ENCODE measurements at places on chromosomes 5 and 9.
A peak's percentile ranks its signal among the peaks of the same experiment; 100 is the strongest.

DNA sequence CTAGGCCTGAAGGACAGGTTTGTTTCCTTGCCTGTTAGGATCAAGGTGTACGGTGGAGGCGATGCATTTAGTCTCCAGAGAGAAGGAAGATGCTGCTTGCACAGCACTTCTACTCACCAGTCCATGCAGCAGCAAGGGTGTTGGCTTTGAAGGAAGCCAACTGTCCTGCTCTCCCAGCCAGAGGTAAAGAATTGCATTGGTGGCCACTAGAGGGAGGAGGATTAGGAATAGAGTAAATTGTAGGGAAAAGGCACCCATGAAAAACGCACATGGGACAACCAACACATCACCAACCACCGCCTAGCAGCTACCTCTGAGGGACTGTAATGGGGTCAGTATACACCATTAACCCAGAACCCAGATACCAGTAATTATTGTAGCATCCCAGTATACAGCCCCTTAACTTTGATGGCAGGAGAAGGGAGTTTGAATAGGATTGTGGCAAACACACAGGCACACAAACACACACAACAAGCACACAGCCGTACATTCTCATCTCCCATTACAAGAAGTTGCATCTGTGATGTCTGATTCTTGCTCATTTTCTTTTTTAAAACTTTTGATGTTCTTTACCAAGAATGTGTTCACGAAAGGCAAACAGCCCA lies 267.7 kb downstream of the ADAMTS6 start:
- peak; percentile 72 for ATAC-seq

DNA sequence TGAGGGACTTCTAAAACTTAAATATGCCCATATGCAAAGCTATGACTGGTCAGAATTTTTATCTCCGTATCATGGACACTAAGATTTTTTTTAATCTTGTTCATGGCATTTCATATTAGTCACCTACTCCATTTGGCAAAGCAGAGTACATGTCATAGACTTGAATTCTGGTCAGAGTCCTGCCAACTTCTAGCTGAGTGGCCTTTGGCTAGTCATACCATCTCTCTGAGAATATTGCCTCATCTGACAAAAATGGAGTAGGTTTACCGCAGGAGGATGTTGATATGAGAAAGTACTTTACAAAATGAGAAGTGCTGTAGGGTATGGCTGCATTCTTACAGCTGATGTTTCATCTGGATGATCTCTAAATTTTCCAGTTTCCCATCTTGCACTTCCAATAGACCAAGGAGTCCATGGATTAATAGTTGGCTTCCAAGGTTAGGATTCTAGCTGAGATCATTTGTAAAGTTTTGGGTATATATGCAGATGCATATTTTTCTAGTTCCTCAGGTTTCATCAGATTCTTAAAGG lies 150.8 kb upstream of the NR3C1 start:
- ATAC-seq: no peak

- ATAC-seq: peak; percentile 80
Measured at GRCh38 chr5:188488-189481, 2.5 kb upstream of the LRRC14B start.

- ATAC-seq: no peak
Measured at GRCh38 chr5:181186986-181187499, 18.0 kb downstream of the TRIM7 start.

DNA sequence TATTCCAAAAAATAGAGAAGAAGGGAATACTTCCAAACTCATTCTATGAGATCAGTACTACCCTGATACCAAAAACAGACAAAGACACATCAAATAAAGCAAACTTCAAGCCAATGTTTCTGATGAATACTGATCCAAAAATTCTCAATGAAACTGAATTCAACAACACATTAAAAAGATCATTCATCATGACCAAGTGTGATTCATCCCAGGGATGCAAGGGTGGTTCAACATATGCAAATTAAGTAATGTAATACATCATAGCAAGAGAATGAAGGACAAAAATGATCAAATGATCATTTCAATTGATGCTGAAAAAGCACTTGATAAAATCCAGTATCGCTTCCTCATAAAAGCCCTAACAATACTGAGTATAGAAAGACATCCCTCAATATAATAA lies 4.9 kb upstream of the RCL1 start:
- ATAC-seq: no peak

DNA sequence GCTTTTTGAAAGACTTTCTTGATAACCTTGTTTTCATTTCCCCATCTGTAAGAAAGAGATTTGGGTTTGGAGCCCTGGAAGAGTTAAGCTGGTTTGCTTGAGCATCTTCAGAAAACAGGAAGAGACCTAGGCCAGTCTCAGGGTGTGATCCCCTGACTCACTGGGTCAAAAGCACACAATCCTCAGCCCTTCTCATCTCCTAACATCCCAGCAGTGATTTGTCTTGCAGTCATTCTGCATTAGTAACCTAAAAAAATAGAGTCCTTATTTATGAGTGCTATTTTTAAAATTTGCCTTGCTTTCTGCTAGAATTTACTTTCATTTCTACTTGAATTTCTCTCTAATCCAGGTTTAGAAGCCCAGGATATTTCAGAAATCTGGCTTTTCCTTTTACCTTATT lies 16.4 kb upstream of the ARSB start:
- ATAC-seq: no peak

DNA sequence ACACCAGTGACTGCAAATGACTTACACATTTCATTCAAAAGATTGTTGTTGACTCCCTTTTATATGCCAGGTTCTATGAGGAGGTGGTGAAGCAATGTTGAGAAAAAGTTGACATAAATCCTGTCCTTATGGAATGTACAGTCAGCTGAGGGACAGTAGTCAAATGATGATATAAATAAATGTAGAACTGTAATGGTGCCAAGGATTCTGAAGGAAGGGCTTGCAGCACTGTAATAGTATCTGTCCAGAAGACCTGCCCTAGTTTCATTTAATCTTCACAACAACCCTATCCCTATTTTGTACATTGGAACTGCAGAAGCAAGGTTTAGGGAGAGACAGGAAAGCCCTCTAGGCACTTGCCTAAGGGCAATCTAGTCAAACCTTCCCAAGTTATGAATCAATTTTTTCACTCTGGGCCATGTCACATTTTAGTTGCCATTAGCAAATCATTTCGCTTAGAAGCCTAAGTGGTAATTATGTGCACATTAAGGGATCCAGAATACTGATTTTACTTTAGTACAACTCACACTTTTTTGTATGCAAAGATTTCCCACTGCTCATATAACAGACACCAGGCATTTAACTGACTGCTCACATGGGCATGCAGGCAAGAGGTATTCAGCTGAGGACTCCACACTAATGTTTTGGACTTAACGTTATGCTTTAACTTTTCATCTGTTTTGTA lies 34.5 kb upstream of the LIFR start:
- ATAC-seq: no peak

DNA sequence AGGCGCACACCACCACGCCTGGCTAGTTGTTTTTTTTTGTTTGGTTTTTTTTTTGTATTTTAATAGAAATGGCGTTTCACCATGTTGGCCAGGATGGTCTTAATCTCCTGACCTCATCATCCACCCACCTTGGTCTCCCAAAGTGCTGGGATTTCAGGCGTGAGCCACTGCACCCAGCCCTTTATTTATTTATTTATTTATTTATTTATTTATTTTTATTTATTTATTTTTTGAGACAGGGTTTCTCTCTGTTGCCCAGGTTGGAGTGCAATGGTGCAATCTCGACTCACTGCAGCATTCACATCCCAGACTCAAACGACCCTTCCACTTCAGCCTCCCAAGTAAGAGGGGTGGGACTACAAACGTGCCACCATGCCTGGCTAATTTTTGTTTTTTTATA lies 63.0 kb upstream of the ADAMTSL1 start:
- ATAC-seq: no peak

GRCh38 chr5:79875230-79875629 lies 115.8 kb downstream of the MTX3 start:
- ATAC-seq: no peak

- no peak for ATAC-seq
Measured at GRCh38 chr5:127697894-127698600, 5.1 kb upstream of the CCDC192 start.

- ATAC-seq: no peak
Measured at GRCh38 chr5:91030521-91031401, 352.4 kb downstream of the ARRDC3 start.

DNA sequence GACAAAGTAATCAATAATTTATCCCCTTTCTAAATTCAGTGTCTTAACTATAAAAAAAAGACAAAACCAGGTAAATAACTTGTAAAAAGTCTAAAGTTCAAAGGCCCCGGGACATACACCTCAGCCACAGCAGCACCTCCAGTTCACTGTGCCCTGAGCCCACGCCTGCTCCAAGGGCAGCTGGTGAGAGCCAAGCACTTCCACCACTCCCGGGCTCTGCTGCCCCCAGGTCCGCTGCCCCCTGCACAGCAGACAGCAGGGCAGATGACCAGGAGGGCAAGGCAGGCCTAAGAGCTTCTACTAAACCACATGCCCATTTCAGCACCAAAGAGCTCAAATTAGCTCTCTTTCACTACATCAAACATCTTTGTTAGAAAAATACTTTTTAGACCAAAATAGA lies 91.9 kb downstream of the CAMSAP1 start:
- no peak for ATAC-seq

- no peak for ATAC-seq
Measured at GRCh38 chr9:88425538-88425950, 37.3 kb downstream of the SPIN1 start.

- no peak for ATAC-seq
Measured at GRCh38 chr5:171521679-171522078, 102.2 kb downstream of the FGF18 start.

DNA sequence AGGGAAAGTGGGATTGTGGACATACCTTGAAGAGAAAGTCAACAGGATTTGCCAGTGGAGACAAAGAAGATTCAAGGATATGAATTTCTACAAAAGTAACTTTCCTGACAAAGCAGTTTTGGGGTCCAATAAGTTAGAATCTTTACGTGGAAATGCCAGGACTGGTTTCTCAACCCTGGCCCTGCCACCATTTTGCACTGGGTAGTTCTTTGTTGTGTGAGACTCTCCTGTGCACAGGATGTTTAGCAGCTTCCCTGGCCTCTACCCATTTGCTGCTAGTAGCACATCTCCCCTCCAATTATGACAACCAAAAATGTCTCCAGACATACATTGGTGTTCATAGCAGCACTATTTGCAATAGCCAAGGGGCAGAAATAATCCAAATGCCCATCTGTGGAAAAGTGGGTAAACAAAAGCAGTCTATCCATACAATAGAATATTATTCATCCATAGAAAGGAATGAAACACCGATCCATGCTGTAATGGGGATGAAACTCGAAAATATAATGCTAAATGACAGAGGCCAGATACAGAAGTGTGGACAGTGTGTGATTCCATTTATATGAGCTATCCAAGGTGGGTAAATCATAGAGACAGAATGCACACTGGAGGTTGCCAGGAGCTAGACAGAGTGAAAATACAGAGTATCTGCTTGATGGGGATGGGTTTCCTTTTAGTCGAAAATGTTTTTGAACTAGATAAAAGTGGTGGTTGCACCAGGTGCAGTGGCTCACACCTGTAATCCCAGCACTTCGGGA lies 91.4 kb downstream of the NSUN2 start:
- peak; percentile 62 for ATAC-seq

GRCh38 chr9:13213337-13213736 lies 66.2 kb downstream of the MPDZ start:
- no peak for ATAC-seq

GRCh38 chr5:154166901-154167791 lies 23.4 kb upstream of the GALNT10 start:
- ATAC-seq: no peak

DNA sequence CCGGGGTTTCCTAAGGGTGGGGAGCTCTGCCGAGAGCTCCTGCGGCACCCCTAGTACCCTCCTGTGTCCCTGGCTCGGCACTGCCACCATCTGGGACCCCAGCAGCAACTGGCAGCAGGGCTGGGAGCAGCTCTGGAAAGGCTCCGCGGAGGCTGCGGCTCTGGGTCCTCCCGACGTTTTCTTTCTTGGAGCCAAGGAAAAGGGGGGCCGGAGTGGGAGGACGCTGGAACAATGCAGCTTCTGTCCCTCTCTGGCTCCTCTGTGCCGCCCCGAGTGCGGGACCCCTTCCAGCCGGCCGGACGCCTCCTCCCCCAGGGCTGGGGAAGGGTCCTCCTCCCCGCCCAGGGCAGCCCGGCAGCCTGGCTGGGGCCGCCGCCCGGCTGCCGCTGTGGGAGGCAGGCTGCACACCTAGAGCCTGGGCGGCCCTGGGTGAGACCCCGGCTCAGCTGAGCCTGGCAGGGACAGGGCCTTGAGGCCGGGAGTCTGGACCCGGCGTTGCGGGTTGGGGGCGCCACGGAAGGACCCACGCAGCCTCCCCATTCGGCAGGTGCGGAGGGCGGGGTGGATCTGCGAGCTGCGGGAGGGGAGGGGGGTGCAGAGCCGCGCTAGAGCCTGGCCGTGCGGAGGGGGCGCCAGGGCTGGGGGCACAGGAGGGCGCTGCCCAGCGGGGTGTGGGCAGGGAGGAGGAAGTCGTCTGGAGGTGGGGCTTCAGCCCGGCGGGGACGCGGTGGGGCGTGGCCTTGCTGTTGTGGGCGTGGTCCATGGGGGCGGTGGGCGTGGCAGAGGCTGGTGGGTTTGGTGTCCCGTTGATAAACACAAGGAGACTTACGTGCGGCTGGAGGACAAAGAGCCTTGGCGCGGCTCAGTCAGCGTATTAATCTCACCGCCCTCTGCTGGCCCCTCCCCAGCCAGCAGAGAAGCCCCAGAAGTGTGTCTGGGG lies 15.1 kb downstream of the GPSM1 start:
- ATAC-seq: peak; percentile 62

DNA sequence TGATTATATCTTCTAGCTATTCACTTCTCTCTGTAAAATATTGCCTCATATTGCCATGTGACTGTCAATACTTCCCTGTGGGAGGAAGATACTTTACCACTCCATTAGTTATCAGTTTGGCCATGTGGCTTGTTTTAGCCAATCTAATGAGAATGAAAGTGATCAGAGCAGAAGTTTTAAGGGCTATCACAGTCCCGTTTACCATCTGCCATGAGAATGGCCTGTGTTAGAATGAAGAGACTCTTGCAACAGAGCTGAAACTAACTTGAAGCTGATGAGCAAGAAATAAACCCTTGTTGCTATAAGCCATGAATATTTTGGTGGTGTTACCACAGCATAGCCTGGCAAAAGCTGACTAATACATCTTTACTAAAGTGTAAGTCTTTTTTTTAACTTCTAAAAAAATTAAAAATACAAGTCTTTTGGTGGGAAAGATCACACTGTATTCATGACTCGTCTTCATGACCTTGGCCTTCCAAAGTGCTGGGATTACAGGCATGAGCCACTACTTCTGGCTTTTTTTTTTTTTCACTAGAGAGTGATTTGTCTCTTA lies 68.0 kb upstream of the CTNNA1 start:
- ATAC-seq: no peak

DNA sequence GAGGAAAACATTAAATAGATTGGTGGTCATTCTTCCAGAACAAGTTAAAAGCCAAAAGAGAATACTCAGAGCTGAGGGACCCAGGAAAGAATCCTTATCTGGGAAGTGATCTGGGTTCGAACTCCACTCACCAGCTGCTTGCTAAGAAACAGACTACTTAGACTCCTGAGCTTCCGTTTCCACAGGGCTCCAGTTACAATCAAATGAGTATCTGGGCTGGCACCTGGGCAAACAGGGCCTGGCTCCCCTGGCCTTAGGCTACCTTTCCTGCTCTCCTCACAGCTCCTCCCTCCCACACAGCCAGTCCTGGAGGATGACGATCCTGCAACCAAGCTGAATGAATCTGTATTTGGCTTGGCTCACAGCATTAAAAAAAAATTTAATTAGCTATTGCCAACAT lies 2.5 kb downstream of the MAPK9 start:
- ATAC-seq: no peak
